Neuronal stem cell (in vitro differentiated cells): ENCODE measurements at places on chromosomes 4 and X.
A peak's percentile ranks its signal among the peaks of the same experiment; 100 is the strongest.

GRCh38 chrX:148540114-148540513, 39.7 kb downstream of the AFF2 start:
- DNase-seq: no peak

- no peak for DNase-seq
Observed at GRCh38 chrX:52346174-52347165, 22.4 kb upstream of the XAGE2 start.

DNA sequence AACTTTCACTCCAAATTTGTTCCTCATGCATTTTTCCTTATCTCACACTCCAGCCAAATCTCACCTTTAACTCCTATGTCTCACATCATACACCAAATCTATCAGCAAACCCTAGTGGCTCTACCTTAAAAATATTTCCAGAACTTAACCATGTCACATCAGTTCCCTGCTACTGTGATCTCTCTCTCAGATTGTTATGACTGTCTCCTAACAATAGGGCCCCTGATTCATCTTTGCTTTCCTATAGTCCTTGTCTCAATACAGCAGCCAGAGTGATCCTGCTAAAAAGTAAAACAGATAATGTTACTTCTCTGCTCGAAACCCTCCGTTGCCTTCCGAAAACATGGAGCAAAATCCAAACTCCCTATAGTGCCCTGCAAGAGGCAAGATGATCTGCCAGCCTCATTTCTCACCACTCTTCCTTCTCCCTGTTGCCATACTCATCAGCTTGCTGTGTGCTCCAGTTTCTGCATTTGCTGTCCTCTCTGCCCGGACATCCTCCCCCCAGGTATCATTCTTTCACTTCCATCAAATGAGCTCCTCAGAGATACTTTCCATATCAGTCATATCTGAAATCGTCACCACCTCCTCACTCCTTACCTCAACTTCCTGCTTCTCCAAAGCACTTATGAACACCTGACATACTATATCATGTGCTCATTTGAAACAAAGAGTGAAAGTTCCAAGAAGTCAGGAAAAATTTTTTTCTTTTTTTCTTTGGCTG, 293.4 kb upstream of the NR3C2 start:
- no peak for DNase-seq

- no peak for DNase-seq
Observed at GRCh38 chr4:39563346-39563847, 36.2 kb upstream of the UGDH start.

- no peak for DNase-seq
Observed at GRCh38 chrX:15274946-15275345, 5.1 kb upstream of the ASB9 start.

DNA sequence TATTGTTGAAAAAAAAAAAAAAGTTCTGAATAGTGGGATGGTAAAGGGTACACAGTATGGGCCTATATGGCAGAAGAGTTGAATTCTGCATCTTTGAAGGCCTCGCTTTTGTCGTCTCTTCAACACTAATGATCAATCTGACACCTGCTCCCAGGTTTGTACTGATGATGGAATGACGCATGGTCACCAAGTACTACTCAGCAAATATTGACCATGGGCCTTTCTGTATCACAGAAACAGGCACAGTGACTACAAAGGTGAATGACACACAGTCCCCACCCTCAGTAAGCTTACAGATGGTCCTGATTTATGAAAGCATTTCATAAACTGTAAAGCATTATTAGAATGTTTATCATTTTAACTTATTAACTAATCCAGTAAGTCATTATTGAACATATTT, 152.6 kb downstream of the LDB2 start:
- no peak for DNase-seq

GRCh38 chrX:38583181-38583580, 21.8 kb downstream of the TSPAN7 start:
- no peak for DNase-seq

- no peak for DNase-seq
Observed at GRCh38 chrX:41946235-41946634, 22.9 kb upstream of the CASK start.

DNA sequence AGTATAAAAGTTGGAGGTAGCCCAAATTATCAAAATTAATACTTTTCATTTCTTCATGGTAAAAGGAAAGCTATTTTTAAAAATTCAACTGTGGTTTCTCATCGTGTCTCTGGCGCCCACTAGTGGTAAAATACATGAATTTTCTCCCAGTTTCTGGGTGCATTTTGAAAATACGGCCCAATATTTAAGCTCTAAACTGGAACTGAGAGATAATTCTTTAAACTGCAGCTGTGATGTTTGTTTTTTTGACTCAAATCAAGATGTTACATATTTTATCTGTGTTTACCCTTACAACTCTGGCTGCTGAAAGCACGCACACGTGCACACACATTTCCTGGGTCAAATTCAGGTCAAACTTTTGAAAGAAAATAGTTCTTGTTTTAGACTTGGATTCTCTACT, 123.9 kb upstream of the ACSL4 start:
- peak; percentile 9 for DNase-seq

GRCh38 chrX:47743504-47743903, 84.5 kb upstream of the UXT start:
- DNase-seq: no peak

GRCh38 chr4:27267339-27267969, 406.8 kb downstream of the STIM2 start:
- no peak for DNase-seq

- no peak for DNase-seq
Observed at GRCh38 chr4:53371843-53372521, 5.5 kb upstream of the FIP1L1 start.

- no peak for DNase-seq
Observed at GRCh38 chr4:145731028-145731427, 51.1 kb downstream of the C4orf51 start.

- no peak for DNase-seq
Observed at GRCh38 chr4:36323816-36324419, 42.5 kb downstream of the DTHD1 start.

GRCh38 chr4:165715989-165716388, 157.0 kb upstream of the TLL1 start:
- no peak for DNase-seq

DNA sequence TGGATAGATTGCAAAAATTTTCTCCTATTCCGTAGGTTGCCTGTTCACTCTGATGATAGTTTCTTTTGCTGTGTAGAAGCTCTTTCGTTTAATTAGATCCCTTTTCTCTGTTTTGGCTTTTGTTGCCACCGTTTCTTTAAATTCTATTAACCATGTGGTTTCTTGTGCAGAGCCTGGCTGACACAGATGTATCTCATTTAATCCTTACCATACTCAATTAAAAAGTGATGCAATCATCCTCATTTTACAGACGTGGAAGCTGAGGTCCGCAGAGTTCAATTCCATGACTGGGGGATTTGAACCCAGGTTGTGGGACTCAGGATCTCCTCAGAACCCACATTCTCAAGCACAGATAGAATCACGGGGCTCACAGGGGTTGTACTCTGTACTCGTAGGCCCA, 66.7 kb downstream of the SORCS2 start:
- no peak for DNase-seq

GRCh38 chr4:94806376-94806775, 48.6 kb downstream of the BMPR1B start:
- no peak for DNase-seq

- no peak for DNase-seq
Observed at GRCh38 chrX:19225909-19226308, 103.6 kb upstream of the ADGRG2 start.

DNA sequence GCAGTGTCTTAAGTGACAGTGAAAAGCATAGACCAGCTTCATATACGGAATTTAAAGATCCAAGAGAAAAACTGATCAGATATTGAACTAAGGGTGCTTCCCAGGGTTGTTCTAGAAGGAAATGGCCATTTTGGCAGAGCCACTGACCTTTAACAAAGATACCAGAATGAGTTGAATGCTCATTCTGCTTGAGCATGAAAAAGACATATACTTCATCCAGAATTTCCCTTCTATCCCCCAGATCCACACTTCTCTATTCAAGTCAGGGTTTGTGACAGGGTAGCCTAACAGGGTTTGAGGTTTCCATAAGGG, 45.6 kb upstream of the FAM9C start:
- DNase-seq: no peak

- no peak for DNase-seq
Observed at GRCh38 chr4:159413306-159413943, 310.5 kb downstream of the RAPGEF2 start.
